NCI-H69 (cell line): ENCODE measurements at places on chromosomes 12 and 14.

DNA sequence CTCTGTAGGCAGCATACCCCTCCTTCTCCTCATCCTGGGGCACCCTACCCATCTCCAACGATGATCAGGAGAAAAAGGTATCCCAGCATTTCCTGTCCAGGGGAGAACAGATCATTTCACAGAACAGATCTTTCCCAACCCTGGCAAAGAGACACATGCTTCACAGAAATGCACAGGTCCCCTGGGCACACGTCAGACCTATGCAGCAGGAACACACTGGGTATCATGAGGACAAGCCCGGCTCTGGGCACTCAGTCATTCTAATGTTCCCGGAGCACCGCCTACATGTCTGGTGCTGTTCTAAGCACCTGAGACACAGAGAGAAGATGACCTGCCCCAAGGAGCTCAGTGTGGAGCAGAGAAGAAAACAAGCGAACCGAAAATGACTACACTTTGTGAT, 56.2 kb downstream of the ACTN1 start:
- DNase-seq: no peak

DNA sequence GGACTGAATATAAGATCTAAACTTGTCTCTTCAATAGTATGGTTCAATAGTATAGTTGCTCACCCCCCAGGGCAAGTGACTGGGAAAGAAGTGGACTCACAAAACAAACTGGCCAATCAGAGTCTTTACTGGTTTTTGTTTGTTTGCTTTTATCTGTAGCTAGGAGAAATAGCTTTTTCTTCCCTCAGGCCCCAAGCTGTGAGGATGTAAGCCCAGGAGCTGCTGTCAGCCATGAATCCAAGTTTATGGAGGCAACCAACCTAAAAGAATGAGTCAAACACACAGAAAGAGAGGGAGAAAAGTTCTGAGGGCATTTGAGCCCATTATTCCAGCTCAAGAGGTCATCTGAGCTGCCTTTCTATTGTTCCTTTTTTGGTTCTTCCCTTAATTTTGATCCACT, 375.3 kb downstream of the BCAT1 start:
- DNase-seq: peak; percentile 33

DNA sequence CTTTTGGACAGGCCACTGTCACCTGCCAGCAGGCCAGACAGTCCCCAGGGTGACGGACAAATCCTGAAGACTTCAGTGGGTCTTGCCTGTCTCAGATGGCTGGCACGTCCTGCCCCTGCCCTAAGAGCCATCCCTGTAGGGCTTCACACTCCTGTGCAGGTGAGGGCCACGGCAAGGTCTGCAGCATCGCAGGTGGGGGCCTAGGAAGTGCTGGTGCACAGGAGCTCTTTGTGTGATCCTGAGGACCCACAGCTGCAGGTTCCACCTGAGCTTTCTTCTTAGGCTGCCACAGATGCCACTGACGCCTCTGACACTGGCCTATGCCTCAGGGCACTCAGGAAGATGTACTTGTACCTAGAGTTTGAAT, 108.5 kb upstream of the FKBP4 start:
- DNase-seq: no peak

DNA sequence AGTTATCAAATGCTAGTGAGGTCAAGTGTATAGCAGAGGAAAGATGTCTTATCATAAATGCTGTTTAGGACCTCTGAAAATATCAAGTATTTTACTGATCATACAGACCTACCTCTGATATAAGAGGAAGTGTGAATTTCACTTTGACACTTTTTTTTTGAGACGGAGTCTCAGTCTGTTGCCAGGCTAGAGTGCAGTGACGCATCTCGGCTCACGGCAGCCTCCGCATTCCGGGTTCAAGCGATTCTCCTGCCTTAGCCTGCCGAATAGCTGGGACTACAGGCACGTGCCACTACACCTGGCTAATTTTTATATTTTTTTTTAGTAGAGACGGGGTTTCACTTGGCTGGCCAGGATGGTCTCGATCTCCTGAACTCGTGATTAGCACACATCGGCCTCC, 55.1 kb upstream of the PIK3C2G start:
- DNase-seq: no peak

DNA sequence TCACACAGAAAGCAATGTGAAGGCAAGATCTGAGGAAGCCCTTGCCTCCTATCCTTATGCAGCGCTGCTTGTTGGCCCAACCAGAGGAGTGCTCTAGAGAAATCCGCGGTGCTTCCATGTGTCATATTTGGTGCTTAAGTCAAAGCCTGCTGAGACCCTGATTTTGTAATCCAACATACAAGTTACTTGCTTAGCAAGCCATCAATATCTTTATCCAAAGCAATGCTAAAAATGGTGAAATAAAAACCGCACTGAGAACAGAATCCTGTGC, 250.0 kb downstream of the MED13L start:
- DNase-seq: no peak

- DNase-seq: no peak
Observed at GRCh38 chr14:72518809-72519377, 375.0 kb downstream of the DPF3 start.

- DNase-seq: peak; percentile 24
Observed at GRCh38 chr14:95886366-95887056, 9.9 kb downstream of the TUNAR start.

DNA sequence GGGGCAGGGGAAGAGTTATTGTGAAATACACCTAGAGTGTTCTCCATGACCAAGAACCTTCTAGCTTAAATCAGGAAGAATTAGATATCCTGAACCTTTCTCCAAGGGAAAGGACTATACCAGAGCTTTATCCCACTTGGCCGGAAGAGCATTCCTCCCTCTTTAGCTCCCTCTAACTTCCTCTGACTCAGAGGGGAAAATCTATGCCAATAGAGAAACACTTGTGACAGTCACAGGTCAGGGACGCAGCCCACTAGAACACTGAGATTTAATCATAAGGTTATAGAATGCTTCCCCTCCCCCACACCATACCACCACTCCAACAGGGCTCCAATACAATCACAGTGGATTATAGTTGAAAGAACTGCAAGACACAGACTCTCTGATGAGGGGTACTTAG, 55.4 kb upstream of the RFX4 start:
- DNase-seq: no peak

GRCh38 chr12:126518596-126519200, 1453.5 kb downstream of the AACS start:
- no peak for DNase-seq

GRCh38 chr12:129556082-129556481, 347.7 kb downstream of the TMEM132D start:
- DNase-seq: no peak

- no peak for DNase-seq
Observed at GRCh38 chr12:104624529-104624928, 167.8 kb downstream of the CHST11 start.

DNA sequence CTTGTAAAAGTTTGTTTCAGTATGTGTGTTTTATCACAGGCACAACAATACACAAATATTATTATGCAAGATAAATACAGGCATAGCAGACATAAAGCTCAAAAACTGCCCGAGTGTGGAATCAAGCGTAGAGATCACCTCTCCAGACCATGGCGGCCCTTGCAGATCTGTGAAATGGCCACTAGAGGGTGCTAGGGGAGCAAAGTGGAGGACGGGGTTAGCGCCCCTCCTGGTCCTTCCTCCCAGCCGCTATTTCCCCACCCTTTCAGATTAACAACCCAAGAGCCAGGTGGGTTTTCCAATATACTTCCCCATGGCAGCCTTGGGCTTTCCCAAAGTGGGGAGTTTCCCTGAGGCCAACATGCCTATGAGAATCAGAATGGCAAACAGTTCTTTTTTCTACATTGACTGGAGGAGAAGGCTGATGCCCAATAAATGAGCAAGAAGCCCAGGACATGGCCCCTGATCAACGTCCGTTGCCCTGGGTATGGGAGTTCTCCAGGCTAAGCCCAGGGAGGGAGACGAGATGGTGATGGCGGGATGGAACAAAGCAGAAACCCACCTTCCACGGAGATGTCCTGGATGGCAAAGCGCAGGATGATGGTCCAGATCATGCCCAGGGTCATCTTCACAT, 67.4 kb downstream of the ACTN1 start:
- DNase-seq: peak; percentile 85

- DNase-seq: no peak
Observed at GRCh38 chr14:104467236-104467635, 112.3 kb upstream of the C14orf180 start.

GRCh38 chr12:76495556-76495955, 64.0 kb downstream of the OSBPL8 start:
- DNase-seq: no peak

DNA sequence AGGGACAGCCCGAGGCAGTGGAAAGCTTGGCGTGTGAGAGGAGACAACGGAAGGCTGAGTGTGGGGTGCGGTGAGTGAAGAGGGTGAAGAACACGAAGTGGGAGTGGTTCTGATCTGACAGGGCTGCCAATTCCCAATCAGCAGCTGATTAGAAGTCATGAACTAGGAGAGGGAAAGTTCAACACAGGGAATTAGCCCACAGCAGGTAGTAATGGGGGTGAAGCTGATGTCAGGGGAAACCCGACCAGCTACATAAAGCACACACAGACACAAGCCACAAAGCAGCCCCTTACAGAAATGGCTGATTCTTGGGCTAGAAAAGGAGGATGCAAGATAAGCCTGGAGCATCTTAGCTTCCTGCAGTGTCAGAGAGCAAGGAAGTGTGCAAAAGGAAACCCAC, 47.5 kb upstream of the TCL1A start:
- no peak for DNase-seq

DNA sequence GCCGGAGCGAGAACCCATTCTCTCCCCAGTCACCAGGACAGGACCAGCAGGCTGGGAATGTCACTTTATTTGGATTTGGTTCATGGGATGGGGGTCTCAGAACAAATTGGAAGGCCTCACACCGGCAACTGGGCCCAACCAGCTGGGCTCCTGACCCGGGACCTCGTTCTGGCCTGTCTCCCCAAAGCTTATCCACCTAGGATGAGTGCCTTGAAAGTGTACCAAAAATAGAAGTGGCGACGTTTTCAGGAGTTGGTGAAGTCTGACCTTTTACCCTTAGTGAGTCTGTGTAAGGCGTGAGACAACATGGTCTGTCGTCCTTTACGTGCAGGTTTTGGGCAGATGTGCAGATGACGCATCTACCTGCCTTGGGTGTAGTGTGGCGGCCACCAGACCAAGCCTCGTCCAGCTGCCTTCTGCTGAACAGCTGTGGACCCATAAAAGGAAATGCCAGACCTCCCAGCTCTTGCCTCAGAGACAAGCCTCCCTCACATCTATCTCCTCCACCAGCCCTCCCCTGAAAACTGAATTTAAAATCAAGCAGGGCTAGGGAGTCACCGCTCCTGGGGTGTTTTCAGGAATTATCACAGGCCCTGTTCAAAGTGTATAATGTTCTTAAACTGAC, 36.6 kb upstream of the CLMN start:
- no peak for DNase-seq

DNA sequence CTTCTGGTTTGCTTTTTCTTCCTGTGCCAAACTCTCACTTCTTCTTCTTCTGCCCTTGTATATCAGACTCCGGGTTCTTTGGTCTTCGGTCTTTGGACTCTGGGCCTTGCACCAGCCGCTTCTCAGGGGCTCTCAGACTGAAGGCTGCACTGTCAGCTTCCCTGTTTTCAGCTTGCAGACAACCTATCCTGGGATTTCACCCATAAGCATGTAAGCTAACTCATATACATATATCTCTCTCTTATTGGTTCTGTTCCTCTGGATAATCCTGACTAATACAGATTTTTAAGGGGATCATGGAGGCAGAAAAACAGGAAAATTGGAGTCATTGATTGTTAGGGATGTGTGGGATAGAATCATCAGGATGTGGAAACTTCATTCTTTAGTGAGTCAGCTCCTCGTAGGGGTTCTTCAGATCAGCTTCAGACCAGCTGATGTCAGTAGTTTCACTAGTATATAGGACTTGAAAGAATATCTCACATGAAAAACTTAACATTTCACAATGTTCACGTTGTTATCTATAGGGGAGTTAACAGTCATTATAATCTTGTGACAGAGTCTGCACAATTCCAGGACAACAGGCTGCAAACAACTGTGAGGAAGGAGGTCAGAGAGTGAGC, 102.9 kb downstream of the RASSF9 start:
- no peak for DNase-seq

- no peak for DNase-seq
Observed at GRCh38 chr12:123098780-123099179, 52.1 kb downstream of the PITPNM2 start.

DNA sequence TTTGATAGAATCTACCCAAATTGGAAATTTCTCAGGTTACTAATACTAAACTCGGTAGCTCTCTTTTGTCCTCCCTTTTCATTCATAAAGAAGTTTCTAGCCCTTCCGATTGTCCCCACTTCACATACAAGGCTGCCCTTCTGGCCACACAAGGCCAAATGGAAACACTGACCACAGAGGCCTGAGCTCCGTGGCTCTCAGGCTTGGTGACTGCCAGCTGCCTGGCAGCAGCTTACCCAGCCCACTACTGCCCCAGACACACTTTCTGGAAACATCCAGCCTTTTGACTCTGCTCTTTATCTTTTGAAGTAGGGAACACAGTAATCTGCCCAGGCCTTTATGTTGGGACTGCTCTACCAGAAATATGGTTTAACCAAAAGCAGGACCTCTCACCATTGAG, 167.2 kb downstream of the GCH1 start:
- no peak for DNase-seq

DNA sequence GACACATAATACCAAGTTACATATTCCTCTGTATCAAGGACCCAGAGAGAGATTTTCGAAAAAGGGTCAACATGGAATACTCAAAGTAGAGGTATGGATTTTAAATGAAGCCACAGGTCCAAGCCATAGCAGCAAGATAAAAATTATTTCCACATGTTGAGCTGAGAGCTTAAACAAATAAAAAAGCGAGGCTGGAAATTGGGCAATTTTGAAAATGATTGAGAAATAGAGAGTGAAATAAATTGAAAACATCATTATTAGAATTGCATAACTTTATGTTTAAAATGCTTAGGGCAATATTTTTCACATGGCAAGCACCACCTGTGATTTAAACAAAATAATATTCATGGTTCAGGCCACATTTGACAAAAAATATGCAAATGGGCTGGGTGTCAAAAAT, 1251.0 kb upstream of the USP15 start:
- no peak for DNase-seq

DNA sequence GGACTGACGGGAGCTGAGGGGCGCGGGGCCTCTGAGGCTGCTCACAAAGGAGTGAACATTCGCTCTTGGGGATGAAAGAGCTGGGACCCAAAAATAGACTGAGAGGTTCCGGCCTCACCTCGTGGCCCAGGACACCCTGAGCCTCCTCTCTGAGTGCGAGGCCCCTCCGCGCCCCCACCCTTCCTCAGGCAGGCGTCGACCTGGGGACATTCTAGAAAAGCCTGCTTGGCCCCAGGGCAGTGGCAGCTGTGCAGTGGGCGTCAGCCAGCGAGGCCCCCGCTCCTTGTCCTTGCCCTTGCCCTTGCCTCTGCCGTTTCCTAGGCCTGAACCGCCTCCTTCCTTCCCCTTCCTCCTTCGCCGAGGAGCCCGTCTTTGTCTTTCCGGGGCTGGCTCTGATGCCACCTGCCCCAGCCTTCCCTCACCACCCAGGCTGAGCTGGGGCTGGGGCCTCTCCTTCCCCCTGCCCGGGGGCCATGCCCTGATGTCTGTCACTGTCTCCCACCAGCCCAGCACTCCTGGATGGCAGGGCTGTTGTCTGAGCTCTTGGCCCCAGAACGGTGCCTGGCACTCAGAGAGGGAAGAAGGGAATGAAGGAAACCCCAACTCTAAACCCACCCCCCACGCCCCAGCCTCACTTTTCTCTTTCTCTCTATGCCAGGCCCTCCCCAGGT, 208.2 kb upstream of the RTL1 start:
- no peak for DNase-seq
